ENCODE measurements at places on chromosomes 2 and 18. TPM values are rescaled to one million over a fixed set of nuclear protein-coding genes. Genes with fewer than 3 reads are reported as not detected.
A peak's percentile ranks its signal among the peaks of the same experiment; 100 is the strongest.

GRCh38 chr2:227973241-227973640, 101.8 kb downstream of the DAW1 start:
- no peaks in the 10 kb centered on the region for H3K4me1 ChIP-seq
- no peaks in the 10 kb centered on the region for H3K27me3 ChIP-seq
- H3K36me3 ChIP-seq = no peaks in the 10 kb centered on the region

DNA sequence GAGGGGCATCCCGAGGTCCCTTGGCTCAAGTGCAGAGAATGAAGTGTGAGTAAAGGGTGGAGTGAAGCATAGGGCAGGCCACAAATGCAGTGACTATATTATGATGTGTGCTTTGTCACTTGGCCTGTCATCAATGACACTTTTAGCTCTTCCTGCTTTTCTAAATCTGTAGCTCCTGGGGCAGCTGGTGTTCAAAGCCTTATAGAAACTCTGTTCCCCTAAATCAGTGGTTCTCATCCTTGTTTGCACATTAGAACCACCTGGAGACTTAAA, 135.6 kb upstream of the LGALSL start:
- DNase-seq = no peak
- H3K4me3 ChIP-seq = no peak overlapping the region
- no peaks in the 10 kb centered on the region for H3K36me3 ChIP-seq
- H3K4me1 ChIP-seq = no peaks in the 10 kb centered on the region
- no peaks in the 10 kb centered on the region for H3K27me3 ChIP-seq
- H3K27ac ChIP-seq = no peak overlapping the region

- H3K27me3 ChIP-seq = peaks cover 98% of the 10 kb centered on the region
- H3K4me3 ChIP-seq = peak within 1 kb of the TSS; percentile 5
- H3K36me3 ChIP-seq = no peaks in the 10 kb centered on the region
- DNase-seq = no peak
- H3K27ac ChIP-seq = no peak within 1 kb of the TSS
- peaks cover 33% of the 10 kb centered on the region for H3K4me1 ChIP-seq
These were observed at the start of gene FEV for GRCh38 chr2:218985021-218985324. TSS of gene FEV (minus strand) at chr2:218985184. CDS start at chr2:218985075, 109 bp downstream.

DNA sequence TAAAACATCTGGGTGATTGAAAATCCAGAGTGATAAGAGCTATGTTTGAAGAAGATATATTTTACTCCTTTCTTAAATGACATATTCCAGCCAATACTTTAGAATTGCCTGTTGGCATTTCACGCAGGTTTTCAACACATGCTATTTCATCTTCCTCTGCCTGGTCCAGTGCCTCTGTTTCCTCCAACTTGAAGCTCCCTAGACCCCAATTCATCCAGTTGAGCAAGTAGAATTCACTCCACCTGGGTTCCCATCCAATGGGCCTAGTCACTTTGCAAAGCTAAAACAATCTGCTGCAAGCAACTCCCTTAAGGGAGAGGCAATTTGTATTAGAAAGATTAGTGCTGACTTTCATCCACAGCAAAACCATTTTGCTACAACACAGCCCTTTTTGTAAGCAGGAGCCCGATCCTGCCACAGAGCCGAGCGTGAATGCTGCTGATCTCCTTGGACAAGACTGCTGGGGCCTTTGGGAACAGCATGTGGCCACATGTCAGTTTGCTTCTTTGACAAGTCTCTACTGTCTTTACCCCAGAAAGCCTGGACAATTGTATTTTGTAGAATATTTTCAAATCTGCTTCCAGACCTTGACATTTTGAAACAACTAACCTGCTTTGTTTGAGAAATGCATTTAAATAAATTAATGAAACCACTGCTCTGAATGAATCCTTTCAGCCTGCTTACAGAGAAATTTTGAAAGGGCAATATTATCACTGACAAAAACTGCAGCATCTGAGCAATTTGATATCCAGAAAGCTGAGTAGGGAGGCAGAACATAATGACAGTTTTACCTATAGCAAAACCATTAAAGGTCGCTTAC, 259.1 kb downstream of the TDRD15 start:
- no peak overlapping the region for H3K4me3 ChIP-seq
- H3K36me3 ChIP-seq = no peaks in the 10 kb centered on the region
- H3K27me3 ChIP-seq = no peaks in the 10 kb centered on the region
- no peak for DNase-seq
- no peaks in the 10 kb centered on the region for H3K4me1 ChIP-seq

DNA sequence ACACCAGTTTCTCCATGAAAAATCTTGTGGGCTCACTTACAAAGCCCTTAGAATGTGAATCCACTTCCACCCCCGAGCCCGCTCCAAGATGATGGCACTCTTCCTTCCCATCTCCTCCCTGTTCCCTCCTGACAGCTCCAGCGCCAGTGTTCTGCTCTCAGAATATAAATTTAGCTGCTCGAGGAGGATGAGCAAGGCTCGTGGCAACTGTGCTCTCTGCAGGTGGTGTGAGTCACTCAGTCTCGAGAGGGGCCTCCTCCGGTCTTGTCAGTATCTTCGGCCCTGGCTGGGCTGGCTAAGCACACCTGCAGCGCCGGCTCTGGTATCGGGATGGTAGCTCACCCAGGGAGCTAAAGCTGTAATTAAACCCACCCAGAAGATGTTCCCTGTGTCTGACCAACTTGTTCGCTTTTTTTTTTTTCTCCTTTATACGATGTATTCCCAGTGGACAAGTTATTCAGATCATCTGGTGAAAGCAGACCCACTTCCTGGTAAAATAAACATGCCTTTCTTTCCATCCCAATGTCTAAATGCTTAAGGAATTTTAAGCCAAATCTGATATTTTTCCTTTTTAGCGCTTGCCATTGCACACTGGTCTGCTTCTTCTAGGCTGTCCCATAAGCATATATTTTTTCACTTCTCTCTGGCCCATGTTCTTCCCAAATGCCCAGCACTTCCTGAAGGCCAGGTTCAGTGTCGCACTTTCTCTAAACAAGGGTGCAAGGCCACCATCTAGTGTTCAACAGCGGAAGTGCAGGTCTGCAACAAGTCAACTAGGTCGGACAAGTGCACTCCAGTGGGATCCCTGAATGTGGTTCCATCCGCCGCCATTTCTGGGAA, 31.4 kb upstream of the YPEL5 start:
- H3K36me3 ChIP-seq = no peaks in the 10 kb centered on the region
- no peak overlapping the region for H3K4me3 ChIP-seq
- peak; percentile 27 for DNase-seq
- no peaks in the 10 kb centered on the region for H3K27me3 ChIP-seq

Gene RBM44
- total RNA-seq = 0.16 TPM

DNA sequence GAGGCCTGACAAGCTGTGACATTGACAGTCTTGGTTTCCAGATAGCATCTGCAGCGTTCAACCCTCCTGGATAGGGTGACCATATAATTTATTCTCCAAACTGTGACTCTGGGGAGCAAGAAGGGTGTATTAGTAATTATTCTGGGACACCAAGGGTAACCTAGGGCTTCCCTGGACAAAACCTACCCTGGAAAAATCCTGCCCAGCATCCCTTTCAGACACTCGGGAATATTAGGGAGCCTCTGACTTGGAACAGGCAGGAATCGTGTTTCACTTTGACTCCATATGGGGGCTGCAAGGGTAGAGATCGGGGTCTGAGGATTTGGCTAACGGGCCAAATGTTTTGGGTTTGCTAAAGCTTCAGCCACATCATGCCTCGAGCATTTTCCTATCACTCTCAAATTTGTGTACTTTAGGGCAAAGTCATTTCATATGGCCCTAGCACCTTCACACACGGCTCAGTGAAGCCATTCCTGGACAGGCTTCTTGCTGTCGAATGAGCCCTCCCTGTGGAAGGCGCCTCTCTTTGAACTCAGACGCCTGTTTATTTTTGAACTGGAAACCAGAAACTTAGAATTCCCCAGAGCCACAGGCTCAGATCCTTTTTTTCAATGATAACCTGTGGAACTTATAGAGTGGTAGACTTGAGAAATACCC, 129.9 kb downstream of the DDX1 start:
- H3K36me3 ChIP-seq = no peaks in the 10 kb centered on the region
- no peaks in the 10 kb centered on the region for H3K27me3 ChIP-seq
- no peak overlapping the region for H3K27ac ChIP-seq
- no peak for DNase-seq
- no peaks in the 10 kb centered on the region for H3K4me1 ChIP-seq

GRCh38 chr2:9137379-9138150, 69.0 kb upstream of the ASAP2 start:
- H3K27me3 ChIP-seq = no peaks in the 10 kb centered on the region
- no peaks in the 10 kb centered on the region for H3K36me3 ChIP-seq
- no peak overlapping the region for H3K27ac ChIP-seq
- DNase-seq = no peak
- H3K4me3 ChIP-seq = no peak overlapping the region

DNA sequence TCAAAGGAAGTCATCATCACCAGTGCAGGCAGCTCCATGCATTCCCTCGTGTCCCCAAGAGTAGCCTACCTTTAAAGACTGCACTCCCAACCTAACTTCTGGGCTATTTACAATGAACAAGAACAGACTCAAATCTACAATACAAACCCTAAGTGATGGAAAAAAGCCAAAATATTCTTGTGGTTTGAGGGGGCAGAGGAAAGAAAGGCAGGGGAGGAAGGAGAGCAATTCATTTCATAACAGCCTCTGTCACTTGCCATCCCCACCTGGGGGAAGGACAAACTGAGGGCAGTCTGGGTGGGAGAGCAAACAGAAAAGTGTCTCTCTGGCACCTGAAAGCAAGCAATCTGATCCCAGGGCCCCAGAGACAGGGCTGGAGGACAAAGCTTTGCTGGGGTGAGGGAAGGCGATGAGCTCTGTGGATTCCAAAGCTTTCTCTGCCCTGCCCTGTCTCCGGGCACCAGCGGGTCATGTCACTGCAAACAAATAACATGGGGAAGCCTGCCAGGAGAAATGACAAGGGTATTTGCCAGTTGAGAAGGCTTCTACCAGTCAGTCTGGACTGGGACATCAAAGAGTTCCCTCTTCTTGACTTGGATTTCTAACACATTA, 528.0 kb upstream of the TNP1 start:
- H3K27me3 ChIP-seq = no peaks in the 10 kb centered on the region
- peaks cover under 1% of the 10 kb centered on the region for H3K4me1 ChIP-seq
- no peak overlapping the region for H3K27ac ChIP-seq
- H3K36me3 ChIP-seq = no peaks in the 10 kb centered on the region
- DNase-seq = no peak
- H3K4me3 ChIP-seq = no peak overlapping the region

Gene TSGA10
- 0.58 TPM for total RNA-seq

All from gastrocnemius medialis (tissue), 4 donors.